Activated naive CD4-positive, alpha-beta T cell treated with anti-CD3 and anti-CD28 coated beads, Interleukin-2, amount 10 ng/mL, durations not matched to agents 7 days and 5 days (primary cell): ENCODE measurements at places on chromosomes 12 and 14.

GRCh38 chr12:22728987-22729386, 104.0 kb downstream of the ETNK1 start:
- no peak for DNase-seq

DNA sequence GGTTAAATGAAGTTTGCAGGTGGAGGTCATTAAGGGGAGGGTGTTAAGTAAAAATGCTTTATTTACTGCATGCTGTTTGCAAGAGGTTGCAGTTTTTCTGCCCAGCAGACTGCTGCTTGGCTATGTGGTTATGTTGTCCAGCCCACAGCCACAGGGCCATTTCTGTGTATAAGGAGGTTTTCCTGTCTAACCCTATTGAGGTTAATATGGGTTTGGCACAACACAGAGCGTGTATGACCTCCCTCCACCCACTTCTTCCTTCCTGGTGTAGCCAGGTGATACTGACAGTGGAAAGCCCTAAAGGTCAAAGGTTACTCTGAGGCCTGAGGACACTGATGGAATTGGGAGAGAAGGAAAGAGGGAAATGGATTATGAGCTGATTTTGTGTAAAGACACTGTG, 253.7 kb upstream of the PWP1 start:
- DNase-seq: no peak

DNA sequence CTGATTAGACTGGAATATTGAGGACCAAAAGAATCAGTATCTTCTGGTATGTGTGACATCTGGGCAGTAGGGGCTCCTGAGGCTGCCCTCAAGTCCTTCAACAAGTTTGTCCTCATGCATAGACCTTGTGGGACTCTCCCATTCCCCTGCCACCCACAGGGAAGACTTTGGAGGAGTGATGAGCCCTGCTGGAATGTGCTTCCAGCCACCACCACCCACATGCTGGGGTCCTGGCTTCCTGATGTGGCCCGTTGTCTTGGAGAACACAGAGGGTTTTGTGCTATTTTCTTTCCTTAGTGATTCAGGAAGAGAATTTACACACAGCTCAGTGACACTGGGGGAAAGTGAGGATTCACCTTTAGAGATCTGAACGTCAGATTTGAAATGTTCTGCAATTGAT, 29.2 kb upstream of the SEL1L start:
- DNase-seq: no peak

DNA sequence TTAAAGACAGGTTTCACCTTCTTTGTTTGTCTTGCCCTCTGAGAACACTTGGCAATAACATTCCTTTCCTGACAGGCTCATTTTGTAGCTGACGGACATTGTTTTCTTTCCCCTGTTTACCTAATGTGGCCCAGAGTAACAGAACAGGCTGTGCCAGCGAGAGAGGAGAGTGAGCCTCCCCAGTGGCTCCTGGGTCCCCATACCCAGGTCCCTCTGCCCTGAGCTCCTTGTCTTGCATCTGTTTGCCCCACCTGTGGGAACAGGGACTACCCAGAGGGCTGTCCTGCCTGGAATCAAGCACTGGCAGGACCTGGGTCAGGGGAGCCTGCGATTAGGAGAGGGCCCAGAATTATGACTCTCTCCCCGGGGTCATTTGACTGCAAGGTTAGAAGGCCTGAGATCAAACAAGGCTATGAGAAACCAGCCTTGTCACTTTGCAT, 222.9 kb downstream of the ZFP36L1 start:
- DNase-seq: no peak

- peak; percentile 15 for DNase-seq
Measured at GRCh38 chr12:1920436-1920835, 2.0 kb upstream of the CACNA2D4 start.

DNA sequence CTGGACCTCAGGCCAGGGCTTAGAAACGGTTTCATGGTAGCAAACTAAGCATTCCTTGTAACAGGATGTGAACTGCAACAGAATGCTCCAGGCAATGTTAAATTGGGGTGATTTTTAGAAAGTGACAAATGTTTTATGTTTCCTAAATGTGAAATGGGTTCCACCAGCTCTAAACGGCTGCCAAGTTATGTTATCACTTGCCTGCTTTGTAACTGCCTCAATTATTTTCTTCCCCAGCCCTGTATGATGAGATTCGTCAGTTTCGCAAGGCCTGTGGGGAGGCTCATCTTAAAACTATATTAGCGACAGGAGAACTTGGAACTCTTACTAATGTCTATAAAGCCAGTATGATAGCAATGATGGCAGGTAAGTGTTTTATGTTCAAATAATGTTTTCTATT, 70.9 kb downstream of the DERA start:
- DNase-seq: no peak
